ENCODE measurements at places on chromosomes 11 and 22. TPM values are rescaled to one million over a fixed set of nuclear protein-coding genes. Genes with fewer than 3 reads are reported as not detected.

The LDHAL6A gene
- total RNA-seq, result not detected

The MYRF gene
- 0.27 TPM for total RNA-seq

The PIWIL4 gene
- total RNA-seq, result 1.8 TPM

DNA sequence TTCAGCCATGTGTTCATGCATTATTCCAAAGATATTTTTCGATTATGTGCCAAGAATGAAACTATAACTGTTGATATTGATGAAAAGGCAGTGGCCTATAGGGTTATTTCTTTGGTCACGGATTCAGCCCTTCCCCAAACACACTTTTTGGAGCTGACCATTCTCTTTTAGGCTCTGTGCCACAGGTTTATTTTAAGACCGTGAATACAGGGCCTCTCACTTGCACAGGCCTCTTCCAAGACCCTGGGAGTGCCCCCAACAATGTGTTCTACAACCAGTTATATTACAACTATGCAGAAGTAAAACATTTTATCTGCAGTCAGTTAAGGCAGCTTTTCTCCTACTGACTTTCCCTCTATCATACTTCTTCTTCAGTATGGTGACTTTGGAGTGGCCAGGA is 104.6 kb downstream of the ALX4 start:
- DNase-seq, result no peak

- no peak for DNase-seq
Measured at GRCh38 chr22:45650721-45651120, 20.9 kb upstream of the ATXN10 start.

DNA sequence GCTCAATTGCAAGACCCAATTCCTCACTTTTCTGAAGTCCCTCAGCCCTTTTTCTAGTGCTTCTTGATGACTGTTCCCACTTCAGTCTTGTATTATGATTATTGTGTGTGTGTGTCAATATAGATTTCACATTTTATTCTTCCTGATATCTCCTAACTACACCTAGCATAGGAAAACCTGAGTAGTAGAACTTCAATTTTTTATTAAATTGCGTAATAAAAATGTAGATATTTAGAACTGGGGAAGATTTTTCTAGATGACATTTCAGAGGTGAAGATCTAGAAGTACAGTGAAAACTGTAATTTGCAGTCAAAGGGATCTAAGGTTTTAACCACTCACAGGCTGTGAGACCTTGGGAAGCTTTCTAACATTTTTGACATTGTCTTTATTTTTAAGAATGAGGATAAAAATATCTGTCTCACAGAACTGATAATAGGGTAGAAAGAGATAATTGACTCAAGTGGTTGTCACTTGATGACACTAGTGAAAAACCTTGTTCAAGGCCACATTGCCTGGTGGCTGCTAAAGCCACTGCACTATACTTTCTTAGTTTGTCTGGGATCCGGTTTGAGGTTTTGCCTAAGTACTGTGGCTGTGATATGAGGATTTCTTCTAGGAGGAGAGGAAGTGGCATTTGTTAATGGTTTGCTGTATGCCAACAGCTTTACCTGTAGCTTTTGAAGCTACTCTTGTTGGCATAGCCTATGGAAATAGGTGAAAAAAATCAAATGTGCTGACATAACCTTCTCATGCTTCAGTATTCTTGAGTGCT is 32.2 kb upstream of the SESN3 start:
- no peak for DNase-seq

Measured in cardiac septum (tissue), 1 donor.